ENCODE measurements at places on chromosomes 3 and 15. TPM values are rescaled to one million over a fixed set of nuclear protein-coding genes. Genes with fewer than 3 reads are reported as not detected.

Gene PDZRN3
- total RNA-seq = 19.0 TPM

Gene B3GNT5
- total RNA-seq = 17.6 TPM

GRCh38 chr3:186220911-186221645 lies 112.2 kb upstream of the ETV5 start:
- ATAC-seq = peak; percentile 75

- ATAC-seq = no peak
These were observed at the start of gene AQP9 for GRCh38 chr15:58138106-58138505. AQP9 (plus strand) TSS chr15:58138381; CDS start chr15:58138566, 185 bp downstream.

GRCh38 chr3:122921791-122922651 lies 105.5 kb downstream of the SEMA5B start:
- ATAC-seq = peak; percentile 74

DNA sequence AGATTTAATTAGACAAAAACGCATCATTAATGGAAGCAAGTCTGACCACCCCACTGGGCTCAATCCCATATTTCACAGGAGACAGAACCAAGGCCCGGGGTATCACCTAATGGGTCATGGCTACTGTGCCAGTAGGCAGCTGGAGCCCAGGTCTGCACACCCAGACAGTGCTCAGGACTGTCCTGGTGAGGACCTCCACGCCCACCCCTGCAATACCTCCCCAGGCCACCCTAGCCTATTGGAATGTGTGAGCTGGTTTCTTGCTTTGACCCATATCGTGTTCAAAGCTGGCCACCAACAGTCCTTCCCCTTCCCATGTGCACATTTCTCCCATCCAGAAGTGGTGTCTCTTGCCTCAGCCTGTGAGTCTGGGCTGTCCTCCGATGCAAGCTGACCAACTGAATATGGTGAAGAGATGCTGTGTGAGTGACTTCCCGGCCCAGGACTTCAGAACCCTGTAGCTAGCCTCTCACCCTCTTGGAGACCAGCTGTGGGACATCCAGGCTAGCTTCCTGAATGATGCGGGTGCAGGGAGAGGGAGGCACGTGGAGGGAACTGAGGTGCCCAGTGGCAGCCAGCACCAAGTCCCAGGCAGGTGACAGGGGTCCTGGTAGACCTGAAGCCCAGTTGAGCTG lies 19.1 kb downstream of the SLC6A20 start:
- no peak for ATAC-seq

DNA sequence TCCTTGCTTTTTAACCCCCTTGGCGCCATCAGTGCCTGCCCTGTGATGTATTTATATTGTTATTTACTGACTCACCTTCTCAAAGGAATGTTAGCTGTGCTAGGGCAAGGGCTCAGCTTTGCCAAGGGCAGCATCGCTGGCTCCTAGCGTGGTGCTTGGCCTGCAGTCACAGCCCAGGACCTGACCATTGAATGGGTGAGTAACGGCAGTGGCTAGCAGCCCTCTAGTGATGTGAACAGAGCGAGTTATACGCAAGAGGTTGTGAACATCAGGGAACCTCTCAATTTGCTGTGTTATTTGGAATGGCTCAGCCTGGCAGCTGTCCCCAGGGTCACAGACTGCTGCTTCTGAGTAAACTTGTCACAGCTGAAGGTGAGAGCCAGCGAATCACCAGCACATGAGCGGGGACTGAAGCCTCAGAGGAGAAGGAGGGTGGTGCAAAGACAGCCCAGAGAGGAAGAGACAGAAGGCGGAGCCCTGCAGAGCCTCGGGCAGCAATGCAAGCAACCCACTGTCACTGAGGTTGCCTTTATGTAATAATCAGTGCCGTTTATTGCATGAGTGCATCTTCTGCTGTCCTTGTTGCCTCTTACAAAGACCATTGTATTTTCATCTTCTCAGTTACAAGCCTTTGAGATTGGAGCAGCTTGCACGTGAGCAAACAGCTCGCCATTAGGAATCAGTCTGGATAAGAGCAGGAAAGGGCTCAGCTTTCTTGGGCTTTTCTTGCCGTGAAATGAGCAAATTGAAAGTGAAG lies 158.3 kb downstream of the SLCO3A1 start:
- peak; percentile 86 for ATAC-seq

- no peak for ATAC-seq
These were observed 79.6 kb downstream of the MLH1 start for GRCh38 chr3:37072892-37073291.
